ENCODE measurements at places on chromosomes 5 and 9. TPM values are rescaled to one million over a fixed set of nuclear protein-coding genes. Genes with fewer than 3 reads are reported as not detected.

GRCh38 chr5:76209297-76209696 is 126.1 kb downstream of the SV2C start:
- no peak for DNase-seq

- no peak for DNase-seq
Observed at GRCh38 chr5:156219483-156220005, 107.4 kb upstream of the SGCD start.

GRCh38 chr5:170963521-170963920 is 101.7 kb downstream of the RANBP17 start:
- DNase-seq, result no peak

GRCh38 chr9:97695995-97696802 is 941 bp downstream of the XPA start:
- peak; percentile 29 for DNase-seq

DNA sequence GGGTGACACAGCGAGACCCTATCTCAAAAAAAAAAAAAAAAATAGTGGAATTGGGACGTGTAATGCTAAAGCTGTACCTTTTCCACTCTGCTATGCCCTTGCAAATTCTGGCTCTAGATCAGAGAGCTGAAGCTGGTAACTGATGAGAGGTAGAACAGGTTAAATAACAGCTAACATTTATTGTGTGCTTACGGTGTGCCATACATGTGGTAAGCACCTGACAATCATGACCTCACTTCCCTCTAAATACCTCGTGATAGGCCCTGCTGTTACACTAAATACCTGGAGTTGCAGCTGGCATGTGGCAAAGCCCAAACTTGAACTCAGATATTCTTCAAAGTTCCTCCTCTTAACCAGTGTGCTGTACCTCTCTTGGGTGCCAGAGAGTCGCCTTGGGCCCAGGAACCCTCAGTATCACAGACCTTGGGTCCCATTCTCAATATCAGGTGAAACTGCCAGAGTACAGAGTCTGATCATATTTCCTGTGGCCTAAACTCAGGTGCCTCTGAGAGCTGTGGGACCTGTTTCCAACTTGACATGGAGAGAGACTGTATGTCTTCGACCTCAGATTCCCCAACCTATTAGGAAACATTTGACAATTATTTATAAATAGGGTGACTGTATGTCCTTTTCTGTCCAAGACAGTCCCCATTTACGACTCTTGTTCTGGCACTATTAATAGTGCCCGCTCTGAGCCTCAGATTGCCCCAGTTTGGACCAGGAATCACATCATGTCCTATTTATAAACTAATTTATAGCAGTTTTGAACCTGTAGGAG is 4.8 kb downstream of the ARL10 start:
- DNase-seq, result no peak

- DNase-seq, result no peak
Observed at GRCh38 chr5:58944221-58944620, 361.3 kb downstream of the RAB3C start.

DNA sequence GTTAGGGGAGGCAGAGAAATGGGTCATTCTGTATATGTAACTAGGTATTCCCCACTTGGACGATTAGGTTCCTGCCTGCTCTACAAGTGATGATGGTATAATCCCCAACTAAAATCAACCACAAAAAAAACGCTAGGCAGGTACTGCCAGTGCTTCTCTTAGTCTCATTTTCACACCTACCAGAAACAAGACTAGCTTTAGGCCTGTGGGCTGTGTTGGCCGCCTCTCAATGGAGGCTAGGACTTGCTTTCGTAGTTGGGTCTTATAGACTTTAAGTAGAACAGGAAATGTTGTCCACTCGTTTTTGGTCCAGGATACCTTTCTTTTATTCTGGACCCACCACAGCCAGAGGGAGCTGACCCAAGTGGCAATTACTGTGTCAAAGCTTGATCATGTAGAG is 111.8 kb downstream of the UNC13B start:
- DNase-seq, result no peak

GRCh38 chr9:71515626-71516025 is 252.7 kb downstream of the CEMIP2 start:
- no peak for DNase-seq

DNA sequence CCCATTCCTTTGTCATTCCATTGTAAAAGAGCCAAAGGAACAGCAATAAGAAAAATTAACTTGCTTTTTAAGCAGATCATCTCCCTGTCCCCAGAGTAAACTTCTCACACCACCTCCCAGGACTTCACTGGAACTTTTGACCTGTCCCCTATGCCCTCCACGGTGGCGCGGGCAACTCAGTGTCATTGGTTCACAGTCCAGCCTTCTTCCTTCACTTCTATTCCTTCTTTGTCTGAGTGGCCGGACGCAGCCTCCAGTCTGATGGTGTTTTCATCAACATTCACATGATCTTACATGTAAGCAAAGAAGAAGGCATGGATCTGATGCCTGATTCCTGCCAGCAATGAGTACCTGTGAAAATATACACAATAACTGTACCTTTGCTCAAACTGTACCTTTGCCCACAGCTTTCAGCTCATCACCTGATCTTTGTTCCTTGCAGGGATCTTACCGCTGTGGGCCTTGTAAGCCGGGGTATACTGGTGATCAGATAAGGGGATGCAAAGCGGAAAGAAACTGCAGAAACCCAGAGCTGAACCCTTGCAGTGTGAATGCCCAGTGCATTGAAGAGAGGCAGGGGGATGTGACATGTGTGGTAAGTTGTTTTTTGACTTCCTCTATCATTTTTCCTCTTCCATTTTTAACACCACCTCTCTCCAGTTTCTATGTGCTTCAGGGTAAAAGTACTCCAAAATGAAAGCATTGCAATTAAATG is 32.5 kb downstream of the THBS4 start:
- DNase-seq, result no peak

- peak; percentile 66 for DNase-seq
Observed at GRCh38 chr9:35732800-35733541, 505 bp downstream of the CREB3 start.

GRCh38 chr5:155129513-155129880 is 115.9 kb downstream of the KIF4B start:
- DNase-seq, result no peak

DNA sequence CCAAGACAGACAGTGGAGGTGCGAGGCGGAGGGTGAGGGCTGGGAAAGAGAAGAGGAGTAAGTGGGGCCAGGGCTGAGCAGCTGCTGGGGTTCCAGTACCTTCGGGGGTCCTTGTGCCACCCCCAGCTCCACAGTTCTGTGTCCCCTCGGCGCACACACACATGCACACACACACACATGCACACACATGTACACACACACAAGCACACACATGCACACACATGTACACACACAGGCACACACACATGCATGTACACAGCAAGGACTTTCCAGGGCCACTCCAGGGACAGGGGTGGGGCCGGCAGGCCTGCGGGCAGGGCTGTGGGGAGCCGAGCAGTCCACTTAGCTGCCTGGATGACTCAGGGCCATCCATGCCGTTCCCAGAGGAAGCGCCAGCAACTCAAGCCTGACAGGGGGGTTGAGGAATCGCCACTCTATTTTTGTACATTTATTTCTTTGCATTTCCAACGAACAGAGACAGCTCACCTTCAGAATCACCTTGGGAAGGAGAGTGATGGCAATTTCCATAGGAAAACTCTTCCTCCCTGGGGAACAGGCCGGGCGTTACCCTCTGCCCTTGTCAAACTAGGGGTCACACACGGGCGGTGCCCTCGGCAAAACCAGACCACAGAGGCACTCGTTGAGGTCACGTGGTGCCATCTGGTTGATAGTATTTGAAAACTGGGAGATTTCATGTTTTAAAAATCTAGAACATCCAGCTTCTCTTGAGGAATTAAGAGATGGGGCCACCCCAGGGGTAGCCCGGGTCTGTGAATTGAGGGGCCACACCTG is 135.7 kb downstream of the ADAMTS2 start:
- no peak for DNase-seq

GRCh38 chr9:15873573-15874177 is 320.8 kb downstream of the CCDC171 start:
- peak; percentile 6 for DNase-seq

DNA sequence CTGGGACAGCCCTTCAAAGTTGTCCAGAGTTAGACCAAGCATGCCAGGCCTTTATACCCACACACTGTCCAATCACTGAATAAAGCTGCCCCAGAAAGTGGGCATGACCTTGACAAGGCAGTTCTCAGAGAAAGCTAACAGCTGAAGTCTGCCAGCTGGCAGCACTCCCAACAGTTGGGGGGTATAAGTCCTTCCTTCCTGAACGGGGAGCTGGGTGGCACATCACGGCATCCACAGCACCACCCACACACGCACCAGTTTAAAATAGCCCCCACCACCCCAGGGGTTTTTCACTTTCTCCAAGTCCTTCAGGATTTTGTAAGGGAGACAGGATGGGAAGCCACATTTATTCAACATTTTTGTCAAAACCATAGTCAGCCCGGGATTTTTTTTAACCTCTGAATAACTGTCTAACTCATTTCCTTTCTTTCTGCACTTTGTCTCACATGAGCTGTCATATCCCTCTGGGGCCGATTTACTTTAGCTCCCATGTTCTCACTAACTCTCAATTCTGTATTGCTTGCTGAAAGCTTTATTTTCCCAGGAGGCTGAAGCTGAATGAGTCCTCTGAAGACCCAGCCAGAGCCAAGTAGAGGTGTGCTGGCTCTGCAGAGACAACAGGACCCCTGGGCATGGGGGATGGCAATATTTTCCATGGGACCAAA is 15.4 kb downstream of the FAM81B start:
- DNase-seq, result no peak

DNA sequence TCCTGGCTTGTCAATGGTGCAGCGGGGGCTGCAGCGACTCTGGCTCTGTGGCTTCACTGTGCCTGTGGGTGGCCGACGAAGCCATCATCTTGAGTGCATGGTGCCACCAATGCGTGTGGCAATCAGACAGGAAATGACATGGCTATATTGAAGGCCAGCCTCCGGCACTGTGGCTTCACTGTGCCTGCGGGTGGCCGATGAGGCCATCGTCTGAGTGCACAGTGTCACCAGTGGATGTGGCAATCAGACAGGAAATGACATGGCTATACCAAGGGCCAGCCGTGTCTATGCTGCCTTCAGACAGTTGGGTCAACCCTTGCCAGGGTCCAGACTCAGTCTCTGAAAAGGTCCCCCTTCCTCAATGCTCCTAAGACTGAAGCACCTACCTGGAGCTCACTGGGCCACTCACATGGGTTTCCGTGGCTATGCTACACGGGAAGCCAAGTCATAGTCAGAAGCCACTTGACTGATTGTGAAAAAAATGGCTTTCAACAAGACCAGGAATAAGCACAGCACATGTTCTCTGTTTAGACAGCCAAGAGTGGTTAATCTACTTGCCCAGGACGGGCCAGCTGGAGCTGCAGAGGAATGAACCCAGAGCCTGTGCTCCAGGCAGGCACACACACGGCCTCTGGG is 67.5 kb upstream of the S1PR3 start:
- no peak for DNase-seq

GRCh38 chr9:89845321-89845720 is 240.5 kb downstream of the GADD45G start:
- DNase-seq, result no peak

- no peak for DNase-seq
Observed at GRCh38 chr5:168583742-168584482, 4.7 kb upstream of the PANK3 start.

- DNase-seq, result peak; percentile 96
Observed at GRCh38 chr9:129081388-129081904, 535 bp downstream of the DOLPP1 start.

DNA sequence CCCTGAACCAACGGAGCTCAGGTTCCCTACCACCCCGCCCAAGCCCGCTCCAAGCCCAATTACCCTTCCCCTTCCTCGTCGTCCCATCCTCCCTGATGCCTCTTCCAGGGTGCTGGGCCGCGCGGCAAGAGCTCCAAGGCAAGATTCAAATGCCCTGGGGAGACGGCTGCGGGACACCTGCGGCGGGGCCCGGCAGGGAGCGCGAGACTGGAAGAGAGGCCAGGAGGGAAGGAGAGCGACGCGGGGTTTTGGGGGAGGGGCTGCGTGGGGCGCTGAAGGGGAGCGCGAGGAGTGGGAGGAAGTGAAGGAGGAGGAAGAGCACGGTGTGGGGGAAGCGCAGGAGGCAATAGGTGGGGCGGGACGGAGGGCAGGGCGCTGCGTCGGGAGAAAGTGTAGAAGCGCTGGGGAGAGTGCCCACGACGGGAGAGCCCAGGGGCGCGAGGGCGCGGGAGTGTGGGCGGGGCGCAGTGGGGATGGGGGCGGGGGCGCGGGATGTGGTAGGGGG is 975 bp upstream of the NXNL2 start:
- peak; percentile 30 for DNase-seq

- peak; percentile 49 for DNase-seq
Observed at GRCh38 chr9:107789001-107789700, 299.6 kb upstream of the KLF4 start.

DNA sequence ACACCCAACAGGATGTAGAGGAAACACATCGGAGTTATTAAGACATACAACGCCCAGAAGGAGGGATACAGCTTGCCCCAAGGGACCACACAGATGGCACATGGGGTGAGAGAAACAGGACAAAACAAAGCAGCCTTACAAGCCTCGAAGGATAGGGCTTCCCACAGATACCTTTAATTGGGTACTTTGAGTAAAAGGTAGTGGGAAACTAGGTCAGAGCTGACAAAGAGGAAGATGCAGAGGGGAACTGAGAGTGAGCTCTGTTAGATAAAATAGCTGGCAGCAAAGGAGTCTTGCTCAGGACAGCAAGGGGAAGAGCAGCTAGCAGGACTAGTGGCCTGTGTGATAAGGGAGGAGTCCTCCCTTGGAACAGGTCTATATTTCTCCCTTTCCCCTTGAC is 48.2 kb downstream of the OTP start:
- no peak for DNase-seq

DNA sequence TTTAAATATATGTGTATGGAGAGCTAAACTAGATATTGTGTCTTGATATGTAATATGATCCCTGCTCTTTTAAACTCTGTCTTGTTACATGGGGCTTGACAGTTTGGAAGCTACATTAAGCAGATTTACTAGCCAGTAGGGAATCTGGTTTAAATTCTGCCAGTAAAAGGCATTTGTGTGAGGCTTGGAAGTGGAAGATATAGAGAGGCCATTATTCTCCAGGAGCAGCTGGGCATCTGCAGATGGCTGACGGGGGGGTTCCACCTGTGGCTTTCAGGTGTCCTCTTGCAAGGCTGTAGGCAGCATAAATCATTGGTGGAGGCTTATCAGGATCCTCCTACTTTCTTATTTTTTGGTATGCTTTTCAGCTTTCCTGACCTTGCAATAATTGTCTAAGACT is 179.1 kb upstream of the FBXL7 start:
- no peak for DNase-seq

Gene PTGS1
- total RNA-seq, result 7.2 TPM

Gene GLRA1
- not detected for total RNA-seq

Gene WDR31
- 1.4 TPM for total RNA-seq

Gene C5orf24
- 23.9 TPM for total RNA-seq

Gene QRFP
- total RNA-seq, result not detected

Gene NPR3
- not detected for total RNA-seq

Gene VCP
- 256 TPM for total RNA-seq

Gene IQGAP2
- 17.4 TPM for total RNA-seq

Gene PTGES
- total RNA-seq, result not detected

Gene DNLZ
- total RNA-seq, result 25.8 TPM

Gene F12
- 18.3 TPM for total RNA-seq

Gene CCDC192
- total RNA-seq, result not detected

Gene SCGB3A2
- 0.35 TPM for total RNA-seq

Gene PFN3
- not detected for total RNA-seq

Gene INSYN2B
- not detected for total RNA-seq

Gene PDGFRB
- 0.51 TPM for total RNA-seq

Gene MZB1
- 0.31 TPM for total RNA-seq

Gene TMEM252
- total RNA-seq, result not detected

Gene TNIP1
- total RNA-seq, result 42.6 TPM

Gene LCN15
- not detected for total RNA-seq

Gene F2RL2
- 0.09 TPM for total RNA-seq

Gene PCDHGA7
- not detected for total RNA-seq

Gene OR1L6
- total RNA-seq, result not detected

Gene LPAR1
- total RNA-seq, result 0.13 TPM

Gene MYORG
- total RNA-seq, result 0.82 TPM

All from K562 (cell line).